ENCODE measurements at places on chromosomes 4 and X.

DNA sequence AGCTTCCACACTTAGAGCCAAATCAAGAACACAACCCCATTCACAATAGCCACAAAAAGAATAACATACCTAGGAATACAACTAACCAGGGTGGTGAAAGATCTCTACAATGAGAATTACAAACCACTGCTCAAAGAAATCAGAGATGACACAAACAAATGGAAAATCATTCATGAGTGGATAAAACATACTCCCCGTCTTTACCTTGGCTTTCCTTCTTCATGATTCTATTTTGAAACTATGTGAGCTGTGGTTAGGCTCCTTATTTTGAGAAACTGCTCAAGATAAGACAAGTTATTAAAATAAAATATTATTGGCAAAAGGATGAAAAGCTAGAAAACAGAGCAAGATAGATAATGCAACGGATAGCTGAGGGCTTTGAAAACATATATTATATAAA lies 598.1 kb upstream of the FAT1 start:
- no peak for DNase-seq

DNA sequence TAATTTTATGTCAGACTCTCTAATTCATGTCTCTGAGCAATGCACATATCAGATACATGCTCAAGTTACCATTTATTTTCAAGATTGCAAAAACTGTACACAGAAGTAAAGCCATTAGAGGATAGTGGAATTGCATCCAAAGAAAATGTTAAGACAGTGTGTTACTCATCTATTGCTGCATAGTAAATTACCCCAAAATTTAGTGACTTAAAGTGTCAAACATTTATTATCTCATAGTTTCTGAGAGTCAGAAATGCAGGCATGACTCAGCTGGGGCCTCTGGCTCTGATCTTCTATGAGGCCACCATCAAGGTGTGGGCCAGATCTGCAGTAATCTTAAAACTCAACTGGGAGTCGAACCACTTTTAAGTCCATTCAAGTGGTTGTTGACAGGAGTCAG lies 275.2 kb downstream of the QDPR start:
- DNase-seq: peak; percentile 63

- no peak for DNase-seq
Observed at GRCh38 chrX:132267392-132267791, 48.1 kb upstream of the RAP2C start.

GRCh38 chr4:65552057-65552456 lies 118.2 kb downstream of the EPHA5 start:
- DNase-seq: no peak

- DNase-seq: no peak
Observed at GRCh38 chrX:43731086-43731485, 75.0 kb downstream of the MAOA start.
